ENCODE measurements at places on chromosomes 1 and 21.

DNA sequence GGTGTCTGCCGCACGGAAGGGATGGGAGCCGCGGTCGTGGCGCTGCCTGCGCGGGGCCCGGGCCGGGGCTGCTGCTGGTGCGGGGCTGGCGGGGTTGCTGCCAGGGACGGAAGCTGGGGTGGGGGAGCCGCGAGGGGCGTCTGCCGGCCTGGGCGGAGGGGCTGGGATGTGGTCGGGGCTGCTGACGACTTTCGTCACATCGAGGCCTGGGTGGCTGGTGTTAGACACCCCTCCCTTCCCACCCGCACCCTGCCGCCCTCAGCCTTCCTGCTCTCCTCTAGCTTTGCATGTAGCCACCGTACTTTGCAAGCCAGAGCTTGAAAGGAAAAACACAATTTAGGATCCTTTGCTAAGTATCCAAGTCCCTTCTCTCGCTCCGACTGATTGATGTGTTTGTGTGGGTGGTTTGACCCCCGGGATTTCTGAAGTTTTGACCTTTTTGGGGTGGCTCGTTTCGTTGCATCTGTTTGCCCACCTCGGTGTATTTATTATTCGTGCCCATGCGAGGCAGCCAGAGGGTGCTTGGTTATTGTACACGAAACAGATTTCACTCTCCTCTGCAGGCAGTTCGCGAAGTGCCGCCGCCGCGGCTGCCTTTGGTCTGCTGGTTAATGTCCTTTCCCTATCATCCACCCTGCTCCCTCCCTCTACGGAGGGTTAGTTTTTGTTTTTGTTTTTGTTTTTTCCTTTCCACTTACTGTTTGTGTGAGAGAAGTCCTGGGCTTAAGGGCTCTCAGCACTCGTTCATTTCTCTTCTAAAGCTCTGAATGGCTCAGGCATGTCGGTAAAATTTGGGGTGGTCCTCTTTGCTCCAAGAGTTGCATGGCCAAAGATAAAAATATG, 868 bp downstream of the C1orf21 start:
- H3K27ac ChIP-seq, result no peak overlapping the region
- no peaks in the 10 kb centered on the region for H3K36me3 ChIP-seq
- H3K4me3 ChIP-seq, result peak overlapping the region; percentile 70
- peaks cover 21% of the 10 kb centered on the region for H3K4me1 ChIP-seq
- no peaks in the 10 kb centered on the region for H3K27me3 ChIP-seq

- H3K27ac ChIP-seq, result no peak overlapping the region
- H3K27me3 ChIP-seq, result no peaks in the 10 kb centered on the region
- no peak overlapping the region for H3K4me3 ChIP-seq
- DNase-seq, result no peak
Measured at GRCh38 chr1:53606651-53607051, 132.3 kb downstream of the GLIS1 start.

DNA sequence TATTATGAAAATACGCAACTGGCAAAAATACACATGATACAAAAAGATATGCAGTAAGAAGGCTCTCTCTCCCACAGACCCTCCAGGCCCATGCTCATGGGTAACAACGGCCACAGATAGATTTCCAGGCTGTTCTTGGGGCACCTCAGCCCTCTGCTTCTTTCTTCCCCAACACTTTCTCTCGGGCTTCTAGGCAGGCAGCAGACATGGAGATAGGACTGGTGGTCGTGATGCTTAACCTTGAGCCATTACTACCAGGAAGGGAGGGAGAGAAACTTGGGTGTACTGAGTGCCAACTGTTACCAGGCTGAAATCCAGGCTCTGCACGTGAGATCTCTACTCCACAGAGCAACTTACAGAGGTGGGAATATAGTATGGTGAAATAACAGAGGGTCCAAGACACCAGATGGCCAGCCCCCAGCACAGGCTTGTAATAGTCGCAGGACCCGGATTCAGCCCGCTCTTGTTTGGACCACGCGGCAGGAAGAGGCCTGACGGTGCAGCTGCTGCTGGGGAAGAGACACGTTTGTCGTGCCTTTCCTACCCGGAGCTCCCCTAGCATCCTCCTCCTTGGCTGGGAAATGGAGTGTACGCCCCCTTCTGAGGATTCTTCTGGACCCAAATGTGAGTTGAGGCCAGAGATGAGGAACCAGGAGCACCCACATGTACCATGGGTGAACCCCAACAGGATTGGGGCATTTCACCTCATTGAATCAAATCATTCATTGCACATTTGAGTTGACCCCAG, 441.1 kb upstream of the VAMP3 start:
- H3K27ac ChIP-seq, result no peak overlapping the region
- H3K4me3 ChIP-seq, result no peak overlapping the region
- DNase-seq, result no peak
- H3K36me3 ChIP-seq, result no peaks in the 10 kb centered on the region
- H3K4me1 ChIP-seq, result no peaks in the 10 kb centered on the region
- no peaks in the 10 kb centered on the region for H3K27me3 ChIP-seq

DNA sequence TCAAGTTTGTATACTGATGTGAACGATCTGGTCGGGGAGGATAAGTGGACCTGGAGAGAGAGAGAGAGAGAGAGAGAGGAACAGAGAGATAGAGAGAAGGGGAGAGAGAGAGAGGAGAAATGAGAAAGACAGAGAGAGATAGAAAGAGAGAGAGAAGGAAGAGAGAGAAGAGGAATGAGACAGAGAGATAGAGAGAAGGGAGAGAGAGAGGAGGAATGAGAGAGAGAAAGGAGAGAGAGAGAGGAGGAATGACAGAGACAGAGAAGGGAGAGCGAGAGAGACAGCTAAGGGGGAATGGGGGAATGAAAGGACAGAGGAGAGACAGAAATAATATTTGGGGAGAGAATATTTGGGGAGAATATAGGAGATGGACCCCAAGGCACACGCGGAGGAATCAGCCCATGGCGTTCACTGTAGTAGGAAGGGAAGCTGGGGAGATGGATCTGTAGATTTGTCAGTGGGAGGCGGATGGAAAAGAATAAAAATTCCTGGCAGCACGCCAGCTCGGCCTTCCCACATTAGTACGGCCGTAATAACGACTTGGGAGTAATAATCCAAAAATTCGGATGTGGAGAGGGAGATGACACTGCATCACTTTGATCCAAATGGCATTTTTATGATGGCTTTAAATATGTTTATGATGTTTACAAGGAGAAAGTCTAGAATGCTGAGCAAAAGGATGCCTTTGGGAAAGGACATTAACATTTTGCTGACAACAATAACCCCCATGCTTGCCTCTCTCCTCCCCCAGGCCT, 159.8 kb upstream of the KCNJ6 start:
- no peaks in the 10 kb centered on the region for H3K27me3 ChIP-seq
- no peaks in the 10 kb centered on the region for H3K4me1 ChIP-seq
- no peak overlapping the region for H3K27ac ChIP-seq
- no peaks in the 10 kb centered on the region for H3K36me3 ChIP-seq

- DNase-seq, result no peak
- no peak overlapping the region for H3K4me3 ChIP-seq
- no peaks in the 10 kb centered on the region for H3K4me1 ChIP-seq
Measured at GRCh38 chr1:195769461-195769860, 838.8 kb downstream of the KCNT2 start.

- peaks cover 15% of the 10 kb centered on the region for H3K27me3 ChIP-seq
- H3K4me3 ChIP-seq, result no peak overlapping the region
- no peaks in the 10 kb centered on the region for H3K36me3 ChIP-seq
- DNase-seq, result no peak
Measured at GRCh38 chr1:204709021-204709420, 23.5 kb upstream of the LRRN2 start.

DNA sequence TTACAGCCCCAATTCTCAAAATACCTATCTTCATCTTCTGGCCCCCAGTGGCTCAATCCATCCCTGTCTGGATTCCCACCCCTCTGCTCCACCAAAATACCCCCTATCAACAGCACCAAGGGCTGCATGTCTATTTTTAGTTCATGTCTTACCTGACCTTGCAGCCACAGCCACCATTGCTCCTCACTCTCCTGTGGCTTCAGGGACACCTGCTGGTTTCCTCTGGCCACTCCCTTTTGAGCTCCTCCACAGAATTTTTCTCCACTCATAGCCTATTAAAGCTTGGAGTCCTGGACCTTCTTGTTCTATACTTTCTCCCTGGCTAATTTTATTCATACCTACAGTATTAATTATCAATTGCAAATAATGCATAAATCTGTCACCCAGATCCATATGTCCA, 125.3 kb upstream of the NGF start:
- H3K36me3 ChIP-seq, result no peaks in the 10 kb centered on the region
- no peaks in the 10 kb centered on the region for H3K27me3 ChIP-seq
- no peak overlapping the region for H3K27ac ChIP-seq
- H3K4me1 ChIP-seq, result no peaks in the 10 kb centered on the region
- no peak for DNase-seq
- H3K4me3 ChIP-seq, result no peak overlapping the region

DNA sequence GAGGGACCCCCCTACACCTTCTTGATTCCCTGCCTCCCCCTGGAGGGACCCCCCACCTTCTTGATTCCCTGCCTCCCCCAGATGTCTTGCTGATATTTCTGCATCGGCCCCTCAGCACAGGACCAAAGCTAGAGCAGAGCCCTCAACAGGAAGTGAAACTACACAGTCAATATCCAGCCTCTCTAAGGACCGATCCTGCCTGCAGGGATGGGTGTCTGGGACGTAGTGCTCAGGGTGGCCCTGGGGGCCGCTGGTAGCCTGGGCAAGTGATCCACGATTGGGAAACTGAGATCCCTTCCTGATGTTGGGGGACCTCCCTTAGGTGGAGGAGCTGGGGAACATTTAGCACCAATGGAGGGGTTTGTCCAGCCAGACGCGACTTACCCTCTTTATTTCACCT, 3.9 kb upstream of the LEFTY2 start:
- no peak for DNase-seq
- no peak overlapping the region for H3K4me3 ChIP-seq
- no peaks in the 10 kb centered on the region for H3K4me1 ChIP-seq
- H3K36me3 ChIP-seq, result no peaks in the 10 kb centered on the region
- no peak overlapping the region for H3K27ac ChIP-seq

GRCh38 chr1:6972399-6972798, 187.1 kb downstream of the CAMTA1 start:
- H3K27me3 ChIP-seq, result no peaks in the 10 kb centered on the region
- no peak overlapping the region for H3K4me3 ChIP-seq
- DNase-seq, result no peak
- no peak overlapping the region for H3K27ac ChIP-seq
- no peaks in the 10 kb centered on the region for H3K36me3 ChIP-seq

DNA sequence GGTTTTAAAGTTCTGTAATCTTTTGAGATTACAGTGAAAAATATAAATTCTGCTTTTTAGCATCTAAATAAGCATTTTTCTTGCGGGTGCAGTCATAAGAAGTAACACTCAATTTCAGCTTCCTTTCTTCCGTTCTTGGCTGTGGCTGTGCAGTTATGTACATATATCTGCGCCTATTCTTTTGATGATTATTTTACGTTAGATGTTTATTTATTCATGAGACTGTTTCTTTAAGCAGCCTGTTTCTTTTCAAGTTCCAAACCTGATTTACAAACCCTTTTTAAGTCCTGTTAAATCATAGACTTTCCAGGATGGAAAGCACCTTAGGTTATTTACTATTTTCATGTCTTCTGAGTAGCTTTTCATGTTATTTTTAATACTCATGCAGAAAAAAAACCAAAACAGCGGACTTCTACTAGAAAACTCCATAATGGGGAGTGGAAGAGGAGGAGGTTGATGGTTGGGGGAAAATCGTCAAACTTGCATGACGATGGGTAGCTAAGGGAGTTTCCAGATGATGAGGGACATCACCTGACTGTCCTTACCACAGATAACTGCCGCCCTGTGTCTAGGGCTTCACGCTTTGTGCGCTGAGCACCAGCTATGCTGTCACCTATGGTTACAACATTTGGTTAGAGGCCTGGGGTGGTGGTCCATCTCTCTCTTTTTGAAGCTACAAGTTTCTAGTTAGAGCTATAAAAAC, 2.6 kb downstream of the PRDM2 start:
- H3K4me1 ChIP-seq, result no peaks in the 10 kb centered on the region
- no peaks in the 10 kb centered on the region for H3K36me3 ChIP-seq
- no peaks in the 10 kb centered on the region for H3K27me3 ChIP-seq
- DNase-seq, result no peak

DNA sequence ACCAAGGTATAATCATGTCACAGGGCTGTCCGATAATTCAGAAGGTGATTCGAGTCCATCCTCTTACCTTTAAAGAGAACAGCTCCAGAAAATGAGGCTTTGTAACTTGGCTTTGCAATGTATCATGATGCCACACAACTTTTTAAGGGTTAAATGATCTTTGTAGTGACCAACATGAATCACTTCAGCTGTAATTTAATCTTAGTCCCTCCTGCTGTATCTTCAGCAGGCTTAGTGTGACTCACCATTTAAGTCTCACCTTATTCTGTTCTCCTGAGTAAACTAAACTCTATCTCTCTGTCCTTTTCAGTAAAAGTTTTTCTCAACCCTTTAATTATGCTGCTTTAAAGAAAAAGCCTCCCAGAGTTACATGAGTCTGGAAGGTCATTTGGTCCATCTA, 1.9 kb upstream of the HIVEP3 start:
- peak overlapping the region; percentile 45 for H3K27ac ChIP-seq
- H3K27me3 ChIP-seq, result no peaks in the 10 kb centered on the region
- DNase-seq, result no peak
- peaks cover 33% of the 10 kb centered on the region for H3K4me1 ChIP-seq

DNA sequence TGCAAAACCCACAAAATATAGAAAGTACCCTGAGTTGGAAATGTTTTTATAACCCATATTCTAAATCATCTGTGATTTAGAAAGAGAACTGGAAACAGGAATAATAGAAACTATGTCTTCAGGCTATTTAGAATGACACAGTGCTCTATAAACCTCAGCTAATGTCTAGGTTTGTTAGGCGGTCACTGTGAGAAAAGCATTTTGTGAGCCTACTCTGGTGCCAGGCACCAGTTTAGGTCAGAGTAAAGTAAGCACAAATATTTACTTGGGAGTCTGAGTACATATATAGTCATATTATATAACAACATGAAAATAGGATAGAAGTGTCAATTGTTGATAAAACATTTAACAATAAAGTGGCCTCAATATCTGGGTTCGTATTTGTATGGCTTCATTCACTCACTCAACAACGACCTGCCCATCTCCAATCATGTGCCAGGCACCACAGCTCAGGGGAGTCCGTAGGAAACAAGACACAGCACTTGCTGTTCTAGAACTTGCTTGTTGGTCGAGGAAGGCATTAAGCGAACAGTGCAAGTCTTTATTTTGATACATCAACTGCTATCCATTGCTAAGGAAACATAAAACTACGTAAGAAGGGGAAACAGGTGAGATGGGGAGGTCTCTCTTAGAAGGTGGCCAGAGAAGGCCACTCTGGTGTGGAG, 37.2 kb downstream of the GNB1 start:
- H3K27ac ChIP-seq, result no peak overlapping the region
- DNase-seq, result no peak
- H3K36me3 ChIP-seq, result no peaks in the 10 kb centered on the region
- H3K27me3 ChIP-seq, result no peaks in the 10 kb centered on the region
- H3K4me1 ChIP-seq, result peaks cover 4% of the 10 kb centered on the region

GRCh38 chr1:48547561-48548220, 75.7 kb upstream of the SPATA6 start:
- DNase-seq, result no peak
- H3K36me3 ChIP-seq, result no peaks in the 10 kb centered on the region
- no peak overlapping the region for H3K4me3 ChIP-seq
- H3K4me1 ChIP-seq, result no peaks in the 10 kb centered on the region
- no peak overlapping the region for H3K27ac ChIP-seq

DNA sequence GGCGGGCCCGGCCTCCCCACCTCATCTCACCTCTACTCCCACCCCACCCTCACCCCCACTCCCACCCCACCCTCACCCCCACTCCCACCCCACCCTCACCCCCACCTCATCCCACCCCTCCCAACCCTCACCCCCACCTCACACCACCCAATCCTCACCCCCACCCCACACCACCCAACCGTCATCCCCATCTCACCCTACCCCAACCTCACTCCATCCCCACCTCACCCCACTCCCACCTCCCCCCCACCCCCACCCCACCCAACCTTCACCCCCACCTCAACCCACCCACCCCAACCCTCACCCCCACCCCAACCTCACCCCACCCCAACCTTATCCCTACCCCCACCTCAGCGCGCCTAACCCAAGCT, 13.4 kb downstream of the A3GALT2 start:
- no peaks in the 10 kb centered on the region for H3K4me1 ChIP-seq
- H3K27ac ChIP-seq, result no peak overlapping the region
- H3K27me3 ChIP-seq, result no peaks in the 10 kb centered on the region
- H3K4me3 ChIP-seq, result no peak overlapping the region
